Activated CD4-positive, alpha-beta T cell treated with anti-CD3 and anti-CD28 coated beads for 36 hours (primary cell): ENCODE measurements at places on chromosomes 12 and 14.

DNA sequence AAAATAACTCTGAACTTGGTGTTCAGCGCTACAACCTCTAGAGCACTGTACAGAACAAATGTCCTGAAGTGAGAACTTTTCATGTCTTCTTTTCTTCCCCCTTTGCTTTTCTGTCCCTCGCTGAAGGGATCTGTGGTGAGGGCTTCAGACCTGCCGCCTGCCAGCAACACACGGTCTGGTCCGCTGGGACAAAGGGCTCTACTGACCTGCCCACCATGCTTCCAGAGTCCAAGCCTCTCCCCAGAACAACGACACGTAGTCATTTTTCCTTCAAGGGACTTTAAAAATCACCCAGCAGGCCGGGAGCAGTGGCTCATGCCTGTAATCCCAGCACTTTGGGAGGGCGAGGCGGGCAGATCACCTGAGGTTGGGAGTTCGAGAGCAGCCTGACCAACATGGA is 140.4 kb downstream of the EFCAB11 start:
- DNase-seq: no peak

GRCh38 chr14:68806526-68807147 is 13.8 kb upstream of the ZFP36L1 start:
- no peak for DNase-seq

- DNase-seq: no peak
Observed at GRCh38 chr12:116539905-116540482, 19.2 kb upstream of the MAP1LC3B2 start.

GRCh38 chr12:81450920-81451739 is 308.0 kb downstream of the PPFIA2 start:
- DNase-seq: peak; percentile 10

- DNase-seq: no peak
Observed at GRCh38 chr12:116368196-116369194, 91.0 kb upstream of the MED13L start.

GRCh38 chr12:14928931-14929330 is 9.4 kb downstream of the ERP27 start:
- no peak for DNase-seq

GRCh38 chr12:47267571-47267970 is 187.8 kb upstream of the AMIGO2 start:
- no peak for DNase-seq

GRCh38 chr12:18383203-18383602 is 121.9 kb downstream of the PIK3C2G start:
- DNase-seq: no peak

DNA sequence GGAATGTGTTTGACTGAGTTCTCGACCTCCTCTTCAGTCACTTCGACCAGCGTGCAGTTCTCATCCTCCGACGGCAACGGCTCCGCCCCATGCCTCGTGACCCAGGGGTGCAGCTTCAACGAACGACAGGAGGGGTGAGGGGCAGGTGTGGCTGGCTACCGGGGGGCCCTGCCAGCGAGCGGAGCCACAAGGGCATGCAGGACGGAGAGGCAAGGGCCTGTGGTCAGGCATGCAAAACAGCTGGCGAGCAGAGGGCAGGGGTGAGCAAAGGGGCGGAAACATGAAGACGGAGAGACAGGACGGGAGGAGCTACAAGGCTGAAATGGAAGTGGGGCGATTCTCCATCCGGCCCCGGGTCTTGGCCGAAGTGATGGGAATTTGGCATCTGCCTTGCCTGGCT is 38.7 kb downstream of the P2RX4 start:
- DNase-seq: no peak

DNA sequence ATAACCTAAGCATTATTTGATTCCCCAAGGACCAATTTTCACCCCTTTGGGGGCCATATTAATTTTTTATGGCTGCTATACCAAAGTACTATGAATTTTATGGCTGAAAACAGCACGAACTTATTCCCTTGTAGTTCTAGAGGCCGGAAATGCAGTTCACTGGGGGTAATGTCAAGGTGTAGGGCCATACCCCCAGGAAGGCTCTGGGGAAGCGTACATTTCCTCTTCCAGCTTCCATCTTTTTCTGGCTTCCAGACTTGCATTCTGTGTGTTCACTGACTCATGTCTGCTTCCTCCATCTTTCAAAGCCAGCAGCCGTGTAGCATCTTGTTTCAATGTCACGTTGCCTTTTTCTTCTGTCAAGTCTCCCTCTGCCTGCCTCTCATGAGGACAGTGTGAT is 133.5 kb downstream of the BICD1 start:
- no peak for DNase-seq

DNA sequence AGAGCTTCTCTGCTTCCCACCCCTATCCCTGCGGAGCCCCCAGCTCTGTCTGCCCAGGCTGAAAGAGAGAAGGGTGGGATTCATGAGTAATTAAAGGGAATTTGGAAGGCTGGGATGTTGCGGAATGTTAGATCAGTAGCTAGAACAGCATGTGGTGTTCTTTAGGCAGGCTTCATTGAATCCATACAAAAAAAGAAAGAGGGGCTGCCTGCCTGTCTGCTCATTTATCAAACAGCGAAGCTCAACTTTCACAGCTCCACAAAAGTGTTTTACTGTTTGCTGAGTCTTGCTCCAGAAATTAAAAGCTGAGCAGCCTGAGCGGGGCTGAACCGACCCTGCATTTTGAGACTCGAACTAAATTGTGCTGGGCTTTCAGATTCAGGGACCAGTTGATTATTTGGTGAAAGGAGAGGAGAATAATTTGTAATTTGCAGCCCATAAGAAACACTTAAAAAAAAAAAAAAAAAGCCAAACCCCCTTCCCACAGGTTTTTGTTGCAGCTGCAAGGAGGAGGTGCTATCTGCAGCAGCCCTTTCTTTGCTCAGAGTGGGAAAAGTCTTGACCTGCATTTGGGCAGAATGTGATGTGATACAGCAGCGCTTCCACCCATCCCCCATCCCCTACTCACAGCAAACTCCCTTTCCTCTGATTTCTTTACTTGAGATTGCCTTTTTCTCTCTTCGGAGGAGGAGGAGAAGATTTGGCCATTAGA is 89.7 kb downstream of the RFX4 start:
- no peak for DNase-seq

GRCh38 chr14:34851395-34851794 is 23.8 kb downstream of the BAZ1A start:
- DNase-seq: no peak

DNA sequence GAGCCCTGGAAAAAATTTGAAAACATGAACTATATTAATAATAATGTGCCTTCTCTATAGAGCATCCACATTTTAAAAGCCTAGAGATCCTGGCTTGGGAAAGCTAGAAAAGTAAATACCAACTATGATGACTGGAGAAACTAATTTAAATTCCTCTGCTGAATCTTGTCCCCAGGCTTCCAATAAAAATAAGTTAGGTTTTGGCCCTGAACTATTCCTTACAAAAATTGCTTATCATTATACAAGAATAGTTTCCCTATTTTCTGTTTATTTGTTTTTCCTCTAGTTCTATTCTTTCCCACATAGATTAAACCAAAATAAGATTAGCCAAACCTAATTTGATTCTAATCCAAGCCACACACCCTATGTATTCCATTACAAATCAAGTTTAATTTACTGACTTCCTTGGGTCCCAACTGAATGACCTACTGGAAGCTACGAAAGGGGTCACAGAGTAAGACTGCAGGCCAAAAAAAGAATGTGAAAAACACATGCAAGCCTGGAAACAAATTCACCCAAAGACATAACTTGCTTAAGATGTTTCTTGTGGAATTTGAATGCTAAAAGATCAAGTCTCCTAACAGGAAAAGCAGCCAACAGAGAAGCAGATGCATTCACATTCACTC is 133.0 kb downstream of the PAWR start:
- no peak for DNase-seq

DNA sequence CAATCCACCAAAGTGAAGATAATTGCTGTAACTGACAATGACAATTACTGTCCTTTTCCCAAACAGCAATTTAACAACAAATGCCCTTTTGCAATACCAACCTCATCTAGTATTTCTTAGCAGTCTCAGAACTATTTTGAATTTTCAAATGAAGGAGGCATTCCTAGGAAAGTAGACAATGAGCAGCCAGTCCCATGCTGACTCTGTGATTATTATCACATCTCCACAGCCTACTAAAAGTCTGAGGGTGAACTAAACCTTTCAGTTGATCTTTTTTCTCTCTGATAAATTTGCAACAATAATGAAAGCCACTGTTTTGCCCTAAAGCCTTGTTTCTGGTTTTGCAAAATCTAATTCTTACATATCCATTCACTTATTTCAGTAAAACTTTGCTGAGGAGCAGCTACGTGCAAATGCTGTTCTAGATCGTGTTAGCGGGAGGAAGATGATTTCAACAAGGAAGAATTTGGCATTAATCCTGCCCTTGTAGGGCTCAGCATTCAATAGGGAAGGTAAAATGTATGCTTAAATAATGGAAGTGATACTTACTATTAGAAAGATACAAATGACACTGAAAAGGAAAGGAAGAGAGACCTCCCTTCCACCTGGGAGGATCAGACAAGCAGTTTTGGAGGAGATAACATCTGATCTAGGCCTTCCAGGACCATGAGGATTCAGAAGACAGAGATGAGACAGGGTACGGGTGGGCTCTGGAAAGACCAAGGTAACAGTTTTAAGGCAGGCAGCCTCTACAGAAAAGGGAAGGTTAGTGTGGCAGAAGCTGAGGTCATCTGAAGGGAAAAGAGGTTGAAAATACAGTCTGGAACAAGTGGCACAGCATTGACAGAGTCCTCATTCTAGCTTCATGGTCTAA is 47.4 kb downstream of the SLC38A1 start:
- DNase-seq: no peak

- no peak for DNase-seq
Observed at GRCh38 chr12:116006141-116006540, 271.4 kb downstream of the MED13L start.

DNA sequence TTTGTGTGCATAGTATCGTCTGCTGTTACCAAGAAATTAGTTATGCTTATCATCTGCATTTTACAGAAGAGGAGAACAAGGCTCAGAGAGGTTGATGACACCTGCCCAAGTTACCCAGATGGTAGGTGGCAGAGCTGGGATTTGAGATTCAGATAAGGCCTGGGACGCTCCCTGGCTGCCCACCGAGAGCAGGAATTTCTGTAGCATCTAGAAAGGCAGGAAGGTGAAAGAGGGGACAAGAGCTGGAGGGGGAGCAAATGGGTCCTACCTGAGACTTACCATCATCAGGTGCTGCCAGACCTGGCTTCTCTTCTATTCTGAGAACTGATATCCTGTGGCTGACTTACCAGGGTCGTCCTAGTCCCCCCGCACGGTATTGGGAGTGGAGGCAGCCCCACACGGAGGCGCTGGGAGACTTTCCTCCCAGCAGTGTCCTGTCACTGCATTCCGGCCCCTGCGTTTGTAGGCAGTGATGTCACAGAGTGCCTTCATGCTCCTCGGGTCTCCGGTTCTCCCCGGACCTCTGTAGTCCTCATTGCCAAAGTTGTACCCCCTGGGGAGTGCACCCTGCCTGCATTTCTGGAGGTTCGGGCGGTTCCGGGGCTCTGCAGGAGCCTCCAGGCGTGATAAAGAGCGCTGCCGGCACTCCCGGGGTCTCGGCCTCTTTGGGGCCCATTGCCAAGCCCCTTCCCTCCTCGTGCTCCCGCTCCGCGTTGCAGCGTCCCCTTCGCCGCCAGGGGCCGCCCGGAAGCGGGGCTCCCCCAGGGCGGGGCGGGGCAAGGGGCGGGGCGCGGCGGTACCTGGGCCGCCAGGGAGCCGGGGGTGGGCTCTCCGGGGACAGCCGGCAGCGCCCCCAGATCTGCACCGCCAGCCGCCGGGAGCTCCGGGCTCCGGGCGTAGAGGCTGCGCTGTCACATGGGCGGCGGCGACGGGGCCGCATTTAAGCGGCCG is at the start of gene CABP1:
Gene CABP1 (plus strand): TSS at position 856 of the 951 bp plus-strand sequence. CDS start 60 bp downstream, at position 916.
- DNase-seq: peak; percentile 79

DNA sequence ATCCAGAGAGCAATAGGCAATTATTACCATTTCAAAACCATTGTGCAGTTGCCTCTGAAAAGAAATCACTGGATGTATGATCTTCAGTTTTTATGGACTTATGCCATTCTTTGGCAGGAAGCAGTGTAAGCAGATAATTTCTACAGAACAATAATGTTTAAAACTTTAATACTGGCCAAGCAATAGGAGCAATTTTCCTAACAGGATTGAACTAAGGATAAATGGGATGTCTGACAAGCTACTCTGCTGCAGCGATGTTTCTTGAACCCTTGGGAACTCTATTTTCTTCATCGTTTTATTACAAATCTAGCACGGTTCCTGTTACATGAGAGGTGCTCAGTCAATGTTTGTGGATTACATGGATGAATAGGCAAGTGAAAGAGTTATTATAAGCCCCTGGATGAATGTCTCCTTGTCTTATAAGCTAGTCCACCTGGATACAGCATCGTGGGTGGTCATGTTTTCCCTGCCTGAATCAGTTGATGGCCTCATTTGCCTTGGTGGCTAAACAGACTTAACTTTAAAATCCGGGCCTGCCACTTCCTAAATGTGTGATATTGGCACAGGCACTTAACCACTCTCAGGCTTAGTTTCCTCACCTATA is 68.2 kb upstream of the MDM1 start:
- no peak for DNase-seq

DNA sequence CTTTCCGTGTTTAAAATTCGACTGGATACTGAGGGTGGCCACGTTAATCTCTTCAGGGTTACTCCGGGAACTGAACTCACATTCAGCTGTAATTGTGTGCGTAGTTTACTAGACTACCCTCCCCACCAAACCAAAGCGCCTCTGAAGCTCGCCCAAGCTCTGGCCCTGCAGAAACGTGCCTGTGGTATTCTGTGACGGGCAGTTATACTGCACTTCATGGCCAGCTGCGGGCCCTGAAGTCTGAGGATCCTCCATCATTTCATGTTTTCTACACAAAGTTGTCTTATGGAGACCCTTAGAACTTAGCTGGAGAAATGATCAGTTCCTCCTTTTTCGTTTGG is 688 bp downstream of the ZNF26 start:
- DNase-seq: no peak

GRCh38 chr14:100540141-100540925 is 46.9 kb downstream of the BEGAIN start:
- DNase-seq: peak; percentile 20

GRCh38 chr12:89414851-89415250 is 62.5 kb upstream of the DUSP6 start:
- no peak for DNase-seq

DNA sequence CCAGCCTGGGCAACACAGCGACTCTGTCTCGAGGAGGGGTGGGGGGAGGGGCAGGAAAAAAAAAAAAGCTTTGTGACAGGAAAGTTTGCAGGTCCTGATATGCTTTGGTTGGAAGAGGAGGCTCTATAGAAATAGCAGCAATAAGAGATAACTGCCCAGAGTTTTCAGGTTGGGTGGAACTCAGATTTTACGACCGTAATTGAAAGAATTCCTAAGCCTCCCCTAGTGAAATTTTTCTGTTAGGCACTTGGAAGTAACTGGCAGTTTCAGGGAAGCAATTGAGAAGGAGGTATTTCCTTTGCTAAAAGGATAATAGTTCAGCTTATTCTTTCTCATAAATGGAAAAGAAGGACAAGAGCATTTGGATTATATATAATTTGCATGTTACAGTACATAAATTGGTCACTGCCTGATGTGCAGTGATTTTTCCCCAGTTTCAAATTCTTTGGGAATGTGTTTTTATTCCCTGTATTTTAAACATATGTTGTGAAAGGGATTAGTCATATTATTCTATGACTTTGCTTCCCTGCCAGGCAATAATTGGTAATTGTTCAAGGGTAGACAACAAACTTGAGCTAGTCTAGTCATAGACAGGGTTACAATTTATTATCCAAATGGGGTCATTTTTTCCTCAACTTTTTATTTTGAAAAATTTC is 452.8 kb downstream of the AEBP2 start:
- no peak for DNase-seq
